ENCODE measurements at places on chromosomes 2 and 18.
A peak's percentile ranks its signal among the peaks of the same experiment; 100 is the strongest.

- no peak for DNase-seq
Observed at GRCh38 chr2:97355887-97356286, 233.8 kb downstream of the ANKRD36B start.

DNA sequence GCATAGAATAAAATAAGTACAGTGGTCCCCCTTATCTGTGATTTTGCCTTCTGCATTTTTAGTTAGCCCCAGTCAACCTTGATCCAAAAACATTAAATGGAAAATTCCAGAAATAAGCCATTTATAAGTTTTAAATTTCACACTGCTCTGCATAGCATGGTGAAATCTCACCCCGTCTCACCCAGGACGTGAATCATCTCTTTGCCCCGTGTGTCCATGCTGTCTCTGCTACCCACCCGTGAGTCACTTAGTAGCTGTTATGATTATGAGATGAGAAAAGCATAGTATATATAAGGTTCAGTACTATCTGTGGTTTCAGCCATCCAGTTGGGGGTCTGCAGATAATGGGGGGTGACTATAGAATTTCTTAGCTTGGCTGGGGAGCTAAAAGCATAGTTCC is 67.3 kb downstream of the RHBDD1 start:
- peak; percentile 94 for DNase-seq

DNA sequence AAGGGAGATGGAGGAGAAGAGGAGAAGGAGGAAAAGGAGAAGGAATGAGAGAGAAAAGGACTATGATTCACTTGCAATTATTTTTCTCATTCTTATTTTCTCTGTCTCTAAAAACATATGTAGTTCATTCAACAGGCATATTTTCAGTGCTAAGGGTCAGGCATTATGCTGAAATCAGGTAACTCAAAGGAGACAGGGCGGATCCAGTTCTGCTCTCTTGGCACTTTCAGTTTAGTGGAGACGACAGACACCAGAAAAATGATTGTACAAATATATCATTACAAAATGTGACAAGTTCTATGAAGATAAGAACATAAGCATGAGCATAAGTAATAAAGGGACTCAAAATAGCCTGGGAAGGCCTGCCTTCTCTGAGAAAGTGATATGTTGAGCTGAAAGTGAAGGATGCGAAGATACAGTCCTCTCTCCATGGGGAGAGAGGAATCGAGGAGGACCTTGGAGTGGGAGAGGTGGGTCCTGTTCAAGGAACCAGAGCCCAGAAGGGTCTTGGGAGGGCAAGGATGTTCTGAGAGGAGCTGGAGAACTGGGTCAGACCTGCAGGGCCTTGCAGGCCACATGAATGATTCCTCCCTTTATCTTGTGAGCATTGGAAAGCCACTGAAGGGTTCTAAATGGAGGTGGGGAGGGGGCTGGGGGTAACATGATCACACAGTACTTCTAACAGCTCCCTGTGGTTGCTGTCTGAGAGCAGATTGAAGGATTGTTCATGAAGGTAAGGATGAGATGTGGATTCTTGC is 58.6 kb upstream of the TMEM17 start:
- no peak for DNase-seq

- peak; percentile 79 for DNase-seq
Observed at GRCh38 chr2:240913810-240914644, 7.9 kb downstream of the CROCC2 start.

- no peak for DNase-seq
Observed at GRCh38 chr18:7604361-7604760, 37.2 kb downstream of the PTPRM start.

Data from EH (cell line).